ENCODE measurements at places on chromosomes 11 and 22.

DNA sequence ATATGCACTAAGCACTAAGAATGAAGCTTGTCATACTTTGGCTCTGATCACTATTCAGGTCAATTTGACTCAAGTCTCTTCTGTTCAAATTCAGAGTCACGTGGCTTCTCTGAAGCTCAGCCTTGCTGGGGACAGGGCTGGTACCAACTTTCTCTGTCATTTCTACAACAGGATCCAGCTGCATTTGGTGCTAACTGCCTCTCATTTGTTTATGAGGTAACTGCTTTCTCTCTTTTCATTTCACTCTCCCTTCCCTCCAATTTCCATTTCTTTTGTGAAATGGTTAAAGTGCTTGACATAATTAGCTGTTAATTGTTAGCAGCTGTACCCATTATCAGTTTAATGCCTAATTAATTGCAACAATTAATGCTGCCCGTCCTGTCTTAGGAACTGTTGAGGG, 259.7 kb upstream of the PLET1 start:
- no peak for DNase-seq

DNA sequence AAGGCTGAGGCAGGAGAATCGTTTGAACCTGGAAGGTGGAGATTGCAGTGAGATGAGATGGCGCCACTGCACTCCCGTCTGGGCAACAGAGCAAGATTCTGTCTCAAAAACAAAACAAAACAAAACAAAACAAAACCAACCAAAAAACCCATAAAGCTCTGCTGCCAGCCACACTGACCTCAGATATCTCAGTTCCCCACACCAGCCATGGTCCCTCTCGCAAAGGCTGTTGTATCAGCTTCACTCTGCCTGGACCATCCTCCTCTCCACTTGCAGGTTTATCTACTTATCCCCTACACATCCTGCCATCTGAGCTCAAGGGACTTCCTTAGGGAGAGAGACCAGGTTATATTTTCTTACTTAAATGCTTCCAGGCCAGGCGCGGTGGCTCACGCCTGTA, 11.1 kb downstream of the BACE1-AS start:
- DNase-seq, result no peak

- no peak for DNase-seq
Observed at GRCh38 chr11:124740277-124740882, 638 bp downstream of the NRGN start.

GRCh38 chr11:120985718-120986569, 38.0 kb upstream of the TBCEL start:
- peak; percentile 10 for DNase-seq

DNA sequence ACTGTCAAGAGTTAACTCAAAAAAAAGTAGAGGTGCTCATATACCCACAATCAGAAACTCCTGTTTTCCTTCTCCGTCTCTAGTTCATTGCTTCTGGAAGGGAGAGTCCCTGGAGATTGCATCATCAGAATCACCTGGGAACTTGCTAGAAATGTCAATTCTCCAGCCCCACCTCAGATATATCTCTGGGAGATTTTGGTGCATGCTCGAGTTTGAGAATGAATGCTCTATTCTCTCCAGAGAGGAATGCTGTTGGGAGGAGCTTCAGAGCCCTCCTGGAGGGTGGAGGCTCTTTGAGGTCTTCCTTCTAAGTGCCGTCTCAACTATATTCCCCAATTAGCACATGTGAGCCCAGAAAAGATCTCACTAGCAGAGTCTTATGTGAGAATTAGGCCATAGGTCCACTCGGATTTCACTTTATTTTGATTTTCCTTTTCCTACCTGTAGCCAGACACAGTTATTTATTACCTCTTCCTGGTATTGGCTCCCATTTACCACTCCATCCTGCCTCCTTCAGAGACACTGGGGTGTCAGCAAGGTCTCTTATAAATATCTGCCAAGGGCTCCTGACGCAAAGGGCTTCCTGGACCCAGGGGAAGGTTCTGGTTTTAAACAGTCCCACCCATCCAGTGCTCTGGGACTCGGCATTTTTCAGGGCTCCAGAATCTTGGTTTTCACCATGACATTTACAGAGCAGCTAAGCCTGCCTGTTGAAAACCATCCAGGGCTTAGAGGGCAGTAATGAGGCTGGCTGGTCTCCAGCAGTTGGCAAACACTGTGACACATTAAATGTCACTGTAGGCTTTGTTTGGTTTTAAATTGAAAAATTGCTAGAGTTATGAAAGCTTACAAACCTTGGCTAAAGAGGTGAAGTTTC, 136.2 kb downstream of the CD44 start:
- no peak for DNase-seq

DNA sequence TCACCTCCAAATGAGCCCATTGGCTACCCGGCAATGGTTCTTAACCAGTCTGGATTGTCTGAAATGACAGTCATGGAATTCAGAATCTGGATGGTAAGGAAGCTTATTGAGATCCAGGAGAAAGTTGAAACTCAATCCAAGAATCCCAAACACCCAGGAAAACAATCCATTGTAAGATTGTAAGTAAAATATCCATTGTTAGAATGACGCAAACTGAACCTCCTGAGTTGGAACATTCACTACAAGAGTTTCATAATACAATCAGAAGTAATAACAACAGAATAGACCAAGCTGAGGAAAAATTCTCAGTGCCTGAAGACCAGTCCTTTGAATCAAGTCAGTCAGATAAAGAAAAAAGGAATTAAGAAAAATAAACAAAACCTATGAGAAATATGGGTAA, 22.1 kb downstream of the OR8G5 start:
- DNase-seq, result no peak

GRCh38 chr11:10477690-10478046, 22.6 kb downstream of the AMPD3 start:
- DNase-seq, result no peak

DNA sequence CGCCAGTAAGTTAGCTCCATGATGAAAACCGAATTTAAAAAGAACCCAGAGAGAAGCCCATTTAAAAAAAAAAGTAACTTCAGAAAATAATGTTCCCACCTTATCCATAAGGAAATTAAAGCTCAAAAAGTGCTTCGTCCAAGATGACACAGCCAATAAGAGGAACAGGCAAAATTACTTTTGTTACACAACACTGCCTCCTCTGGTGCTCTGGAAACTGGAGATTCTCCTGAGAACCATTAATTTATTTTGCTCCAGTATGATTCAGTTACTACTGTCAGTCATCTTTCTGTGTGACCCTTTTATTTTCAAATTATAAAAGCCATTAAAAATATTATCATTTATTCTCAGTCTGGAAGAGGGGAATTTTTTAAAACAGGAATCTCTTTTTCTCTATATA, 2.0 kb downstream of the IFT27 start:
- DNase-seq, result no peak

- no peak for DNase-seq
Observed at GRCh38 chr11:123742724-123743120, 1.3 kb upstream of the ZNF202 start.

DNA sequence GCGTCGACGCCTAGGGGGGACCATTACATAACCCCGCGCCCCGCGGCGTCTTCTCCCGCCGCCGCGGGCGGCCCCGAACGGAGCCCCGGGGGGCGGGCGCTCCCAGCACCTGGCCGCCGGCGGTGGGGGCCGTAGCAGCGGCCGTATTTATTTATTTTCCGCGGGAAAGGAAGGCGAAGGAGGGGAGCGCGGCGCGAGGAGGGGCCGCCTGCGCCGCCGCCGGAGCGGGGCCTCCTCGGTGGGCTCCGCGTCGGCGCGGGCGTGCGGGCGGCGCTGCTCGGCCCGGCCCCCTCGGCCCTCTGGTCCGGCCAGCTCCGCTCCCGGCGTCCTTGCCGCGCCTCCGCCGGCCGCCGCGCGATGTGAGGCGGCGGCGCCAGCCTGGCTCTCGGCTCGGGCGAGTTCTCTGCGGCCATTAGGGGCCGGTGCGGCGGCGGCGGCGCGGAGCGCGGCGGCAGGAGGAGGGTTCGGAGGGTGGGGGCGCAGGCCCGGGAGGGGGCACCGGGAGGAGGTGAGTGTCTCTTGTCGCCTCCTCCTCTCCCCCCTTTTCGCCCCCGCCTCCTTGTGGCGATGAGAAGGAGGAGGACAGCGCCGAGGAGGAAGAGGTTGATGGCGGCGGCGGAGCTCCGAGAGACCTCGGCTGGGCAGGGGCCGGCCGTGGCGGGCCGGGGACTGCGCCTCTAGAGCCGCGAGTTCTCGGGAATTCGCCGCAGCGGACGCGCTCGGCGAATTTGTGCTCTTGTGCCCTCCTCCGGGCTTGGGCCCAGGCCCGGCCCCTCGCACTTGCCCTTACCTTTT, at the start of gene EP300:
TSS of gene EP300 (plus strand) at position 570 of the 795 bp plus-strand sequence. CDS start 413 bp downstream, outside the sequence.
- peak; percentile 81 for DNase-seq

- no peak for DNase-seq
Observed at GRCh38 chr11:77353131-77353530, 51.6 kb upstream of the GDPD4 start.

DNA sequence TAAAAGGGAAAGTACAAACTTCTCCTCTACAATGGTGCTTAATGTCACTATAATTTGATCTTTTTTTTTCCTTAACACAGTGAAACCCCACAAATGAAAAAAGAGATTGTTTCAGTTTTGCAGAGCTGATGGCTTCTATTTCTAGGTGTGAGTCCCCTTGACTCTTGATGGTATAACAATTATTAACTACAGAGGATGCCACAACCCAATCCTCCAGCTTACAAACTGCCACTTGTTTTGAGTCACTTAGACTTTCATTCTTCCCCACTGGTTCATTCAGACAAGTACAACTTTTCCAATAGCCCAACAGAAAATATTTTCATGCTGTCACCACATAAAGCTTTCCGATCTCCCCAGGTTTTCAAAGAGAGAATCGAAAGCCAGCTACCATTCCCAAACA, 812.2 kb downstream of the LRRC4C start:
- DNase-seq, result no peak

Data from activated T-helper 1 cell treated with Interleukin-2 at 50 U/mL for 16 hours (primary cell).